Activated CD4-positive, CD25-positive, alpha-beta regulatory T cell (primary cell): ENCODE measurements at places on chromosomes 2 and 18.

- no peak for DNase-seq
These were observed 397.6 kb downstream of the ZNF521 start for GRCh38 chr18:24954341-24954740.

- DNase-seq: no peak
These were observed 17.4 kb downstream of the LDLRAD4 start for GRCh38 chr18:13235981-13236380.

GRCh38 chr2:61463769-61464475 is 7.0 kb downstream of the USP34 start:
- no peak for DNase-seq

DNA sequence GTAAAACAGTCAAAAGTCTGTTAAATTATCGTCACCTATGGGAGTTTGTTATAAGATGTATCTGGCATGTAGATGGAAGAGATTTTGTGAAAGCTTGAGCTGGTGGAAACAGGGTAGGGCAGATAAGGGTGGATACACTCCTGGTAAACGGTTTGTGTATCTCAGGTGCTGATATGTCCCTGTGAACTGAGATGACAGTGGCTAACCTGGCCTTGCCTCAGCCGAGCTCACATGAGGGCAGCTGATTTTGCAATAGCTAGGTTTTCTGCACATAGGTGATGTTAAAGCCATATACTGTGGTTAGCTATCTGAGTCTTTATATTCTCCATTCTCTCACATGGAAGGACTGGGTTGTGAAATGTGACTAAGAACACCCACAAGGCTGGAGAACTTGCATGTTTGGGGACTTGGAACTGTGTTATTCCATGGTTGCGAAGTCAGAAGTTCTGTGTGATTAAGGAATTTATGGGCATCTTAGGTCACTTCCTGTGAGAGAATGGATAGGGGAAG is 205.1 kb downstream of the TPGS2 start:
- no peak for DNase-seq

GRCh38 chr2:70454936-70455544 is 98.6 kb downstream of the TGFA start:
- no peak for DNase-seq

DNA sequence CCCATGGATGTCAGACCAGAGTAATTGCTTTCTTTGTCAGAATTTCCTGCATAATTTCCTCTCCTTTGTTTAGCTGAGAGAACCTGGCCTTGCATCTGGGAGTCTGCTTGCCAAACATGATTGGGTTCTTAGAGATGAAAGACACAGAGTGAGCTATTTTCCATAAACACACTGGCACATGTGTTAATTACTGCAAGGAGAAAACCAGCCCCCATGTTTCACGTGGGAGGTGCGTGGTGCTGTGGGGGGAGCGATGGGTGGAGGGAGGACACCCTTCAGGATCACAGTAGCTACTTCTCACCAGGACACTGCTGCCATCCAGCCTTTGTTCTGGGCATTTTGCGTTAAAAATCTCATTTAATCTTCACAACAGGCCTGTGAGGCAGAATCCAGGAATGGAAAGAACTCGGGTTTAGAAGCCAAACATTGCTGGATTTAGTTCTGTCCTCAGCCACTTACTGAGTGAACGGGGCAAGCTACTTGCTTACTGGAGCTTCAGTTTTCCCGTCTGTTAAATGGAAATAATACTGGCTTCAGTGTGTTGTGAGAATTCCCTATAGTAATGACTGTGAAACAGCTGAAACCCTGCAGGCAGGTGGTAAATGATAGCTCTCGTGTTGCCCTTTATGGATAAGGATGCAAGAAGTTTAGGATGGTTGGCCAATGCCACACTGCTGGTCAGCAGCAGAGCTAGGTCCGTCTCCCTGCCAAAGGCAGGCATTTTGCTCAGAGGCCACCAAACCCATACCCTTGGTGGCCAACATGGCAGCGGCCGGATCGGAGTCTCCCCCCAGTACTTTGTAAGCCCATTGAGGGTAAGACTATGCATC is 100.1 kb upstream of the ASAP2 start:
- no peak for DNase-seq

- no peak for DNase-seq
These were observed 61.7 kb downstream of the ITGB6 start for GRCh38 chr2:160138406-160138805.

- DNase-seq: no peak
These were observed 212.6 kb upstream of the ACVR2A start for GRCh38 chr2:147632198-147632597.

DNA sequence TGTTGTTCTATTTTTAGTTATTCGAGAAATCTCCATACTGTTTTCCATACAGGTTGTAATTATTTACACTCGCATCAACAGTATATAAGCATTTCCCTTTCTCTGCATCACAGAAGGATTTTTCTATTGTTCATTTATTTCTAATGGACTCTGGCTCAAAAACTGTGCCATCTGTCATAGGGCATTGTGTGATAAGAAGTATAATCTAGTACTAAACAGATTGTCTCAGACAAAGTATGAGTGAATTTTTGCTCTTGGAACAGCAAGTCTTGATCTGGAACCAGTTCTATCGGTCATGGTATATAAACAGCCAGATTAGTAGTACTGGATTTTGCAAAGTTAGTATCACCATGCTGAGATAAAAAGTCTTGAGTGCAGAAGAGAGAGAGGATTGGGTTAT is 145.8 kb downstream of the KIAA1328 start:
- no peak for DNase-seq

DNA sequence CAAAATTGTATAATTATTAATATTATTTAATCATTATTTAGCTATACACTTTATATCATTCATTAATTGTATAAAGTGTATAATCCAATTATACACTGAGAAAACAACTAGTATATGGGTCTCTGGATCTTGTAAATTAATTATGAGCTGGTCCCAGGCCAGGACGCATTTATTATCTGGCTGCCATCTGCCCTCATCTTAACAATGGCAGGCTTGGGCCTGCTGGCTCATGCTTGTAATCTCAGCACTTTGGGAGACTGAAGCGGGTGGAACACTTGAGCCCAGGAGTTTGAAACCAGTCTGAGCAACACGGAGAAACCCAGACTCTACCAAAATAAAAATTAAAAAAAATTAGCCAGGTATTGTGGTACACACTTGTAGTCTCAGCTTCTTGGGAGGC is 502.2 kb upstream of the NRXN1 start:
- DNase-seq: no peak

GRCh38 chr18:42039396-42039795 is 84.4 kb downstream of the PIK3C3 start:
- DNase-seq: no peak

DNA sequence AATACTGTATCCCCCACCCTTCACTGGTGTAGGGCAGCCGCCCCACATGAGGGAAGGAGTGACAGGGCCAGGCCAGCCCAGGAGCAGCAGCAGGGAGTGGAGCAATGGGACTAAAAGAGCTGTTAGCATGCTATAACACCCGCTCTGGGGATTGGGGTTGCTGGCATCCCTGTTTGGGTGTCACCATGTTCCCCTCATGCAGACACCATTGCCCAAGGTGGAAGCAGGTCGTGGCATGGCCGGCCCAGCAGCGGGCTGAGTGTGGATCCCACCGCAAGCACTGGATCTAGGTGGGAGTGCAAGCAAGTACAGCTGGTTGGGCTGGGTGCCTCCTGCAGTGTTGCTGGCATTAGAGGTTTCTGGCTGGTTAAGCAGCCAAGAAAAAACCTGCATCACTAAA is 3.3 kb upstream of the SULT6B1 start:
- DNase-seq: no peak

DNA sequence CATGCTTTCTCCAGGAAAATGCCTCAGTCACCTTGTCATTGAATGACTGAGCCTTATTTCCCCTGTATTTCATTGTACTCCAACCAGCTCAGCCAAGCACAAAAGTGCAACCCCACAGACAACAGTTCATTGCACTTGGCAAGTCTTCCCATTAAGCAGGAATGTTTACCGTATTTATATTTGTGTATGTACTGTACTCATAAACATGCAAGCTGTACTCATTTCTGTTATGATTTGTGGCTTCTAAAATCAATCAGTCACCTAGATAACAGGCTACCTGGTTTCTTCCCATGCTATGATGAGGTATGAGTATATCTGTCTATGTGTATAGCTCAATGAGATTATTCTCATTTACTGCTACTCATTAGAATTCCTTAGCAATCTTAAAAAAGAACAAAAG is 505.5 kb upstream of the FAM98A start:
- DNase-seq: no peak

GRCh38 chr2:172640389-172640788 is 84.5 kb downstream of the PDK1 start:
- DNase-seq: no peak

DNA sequence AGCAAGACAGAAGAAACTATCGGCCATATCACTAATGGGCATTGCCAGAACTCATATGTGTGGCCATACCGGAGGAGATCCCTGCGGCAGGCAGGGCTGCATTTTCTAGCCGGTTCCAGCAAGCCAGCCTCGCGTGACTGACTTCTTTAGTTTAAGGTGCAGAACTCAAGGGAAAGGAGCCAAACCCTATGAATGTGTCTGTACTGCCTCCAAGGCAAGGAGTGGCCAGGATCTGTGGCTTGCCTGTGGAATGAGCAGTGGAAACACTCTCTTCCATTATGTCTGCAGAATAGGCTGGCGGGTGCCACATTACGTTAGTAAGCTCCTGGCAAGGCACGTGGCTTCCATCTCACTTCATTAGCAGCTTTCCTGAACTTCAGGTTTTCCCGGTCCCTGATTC is 137.6 kb downstream of the ATL2 start:
- DNase-seq: no peak

DNA sequence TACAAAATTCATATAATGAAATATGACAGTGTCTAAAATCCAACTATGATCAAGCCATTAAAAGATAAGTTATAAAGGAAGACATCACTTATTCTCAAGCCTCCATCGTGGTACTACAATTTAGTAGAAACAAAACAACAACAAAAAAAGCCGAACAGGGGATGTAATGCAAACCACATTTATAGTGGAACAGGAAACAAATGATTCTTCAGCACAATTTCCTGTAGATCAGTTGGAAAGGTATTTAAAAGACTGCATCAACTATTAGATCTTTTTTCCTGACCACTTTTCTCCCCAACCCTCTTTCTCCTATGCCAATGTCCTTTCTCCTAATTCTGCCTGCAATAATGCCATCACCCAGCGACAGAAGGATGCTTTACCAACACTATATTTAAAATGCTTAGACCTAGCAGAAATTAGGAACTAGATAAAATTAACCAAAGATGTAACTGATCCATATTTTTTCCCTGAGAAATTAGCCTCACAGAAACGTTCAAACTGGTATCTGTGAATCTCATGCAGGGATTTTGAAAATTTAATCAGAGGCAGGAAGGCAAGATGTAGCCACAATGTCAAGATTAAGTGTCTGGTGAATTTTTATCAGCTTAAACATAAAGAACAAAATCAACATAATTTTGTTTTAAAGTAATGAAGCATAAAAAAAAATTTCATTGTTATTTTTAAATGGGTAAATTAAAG is 271.4 kb downstream of the TCF4 start:
- DNase-seq: no peak

- no peak for DNase-seq
These were observed 381.5 kb upstream of the ETAA1 start for GRCh38 chr2:67015681-67016080.

DNA sequence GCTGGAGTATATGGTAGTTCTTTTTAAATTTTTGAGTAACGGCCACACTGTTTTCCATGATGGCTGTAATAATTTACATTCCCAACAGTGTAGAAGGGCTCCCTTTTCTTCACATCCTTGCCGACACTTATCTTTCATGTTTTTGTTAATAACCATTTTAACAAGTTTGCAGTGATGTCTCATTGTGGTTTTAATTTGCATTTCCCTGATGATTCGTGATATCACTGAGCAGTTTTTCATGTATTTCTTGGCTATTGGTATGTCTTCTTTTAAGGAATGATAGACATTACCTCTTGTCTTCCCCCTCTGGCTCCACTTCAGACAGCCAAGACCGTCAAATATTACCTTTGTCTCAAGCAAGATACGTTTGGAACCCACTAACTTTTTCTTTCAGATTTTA is 371.1 kb upstream of the NRP2 start:
- DNase-seq: no peak

DNA sequence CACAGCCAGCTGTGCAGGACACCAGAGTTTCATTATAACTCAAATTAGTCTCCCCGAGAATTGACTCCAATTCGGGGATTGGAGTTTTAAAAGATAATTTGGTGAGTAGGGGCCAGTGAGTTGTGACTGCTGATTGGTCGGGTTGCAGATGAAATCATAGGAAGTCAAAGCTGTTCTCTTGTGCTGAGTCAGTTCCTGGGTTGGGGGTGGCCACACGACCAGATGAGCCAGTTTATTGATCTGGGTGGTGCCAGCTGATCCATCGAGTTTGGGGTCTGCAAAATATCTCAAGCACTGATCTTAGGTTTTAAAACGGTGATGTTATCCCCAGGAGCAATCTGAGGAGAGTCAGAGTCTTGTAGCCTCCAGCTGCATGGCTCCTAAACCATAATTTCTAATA is 82.7 kb upstream of the SLC66A3 start:
- DNase-seq: no peak

GRCh38 chr18:48943333-48943732 is 7.4 kb downstream of the SMAD7 start:
- no peak for DNase-seq

- DNase-seq: no peak
These were observed 88.3 kb upstream of the LRATD1 start for GRCh38 chr2:14544247-14544646.

DNA sequence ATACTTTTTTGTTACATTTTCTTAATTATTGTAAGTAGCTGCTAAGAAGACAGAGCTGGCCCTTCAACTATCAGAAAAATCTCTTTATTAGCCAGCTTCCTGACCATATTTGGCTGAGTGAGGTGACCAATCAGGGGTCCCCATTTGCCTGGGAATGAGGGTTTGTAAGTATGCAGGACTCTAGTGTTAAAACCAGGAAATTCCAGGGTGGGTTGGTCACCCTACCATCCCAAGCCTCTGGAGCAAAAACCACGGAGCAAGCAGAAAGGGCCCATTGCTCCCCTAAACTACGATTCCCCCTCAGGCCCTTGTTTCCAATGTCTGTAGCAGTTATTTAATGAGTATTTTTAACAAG is 165.6 kb upstream of the NCKAP5 start:
- DNase-seq: no peak

GRCh38 chr18:35236571-35237363 is 4.1 kb upstream of the ZNF397 start:
- DNase-seq: no peak

- DNase-seq: no peak
These were observed 32.0 kb downstream of the SLC14A1 start for GRCh38 chr18:45755934-45756333.

- no peak for DNase-seq
These were observed 2.0 kb upstream of the CHRNG start for GRCh38 chr2:232537499-232537898.
